NCI-H510A (cell line): ENCODE measurements at places on chromosomes 16 and 17.

DNA sequence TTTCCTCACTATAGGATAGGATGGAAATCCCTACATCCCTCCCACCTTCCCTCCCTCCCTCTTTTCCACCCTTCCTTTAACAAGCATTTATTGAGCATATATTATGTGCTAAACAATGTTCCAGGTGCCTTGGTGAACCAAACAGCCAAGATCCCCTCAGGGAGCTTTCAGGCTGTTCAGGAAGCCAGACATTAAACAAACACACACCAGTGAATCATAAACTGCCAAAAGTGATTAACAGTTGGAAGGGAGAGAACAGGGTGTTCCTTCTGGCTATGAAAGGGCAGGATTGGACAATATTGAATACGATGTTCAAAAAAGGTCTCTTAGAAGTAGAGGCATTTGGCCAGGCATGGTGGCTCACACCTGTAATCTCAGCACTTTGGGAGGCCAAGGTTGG, 22.8 kb upstream of the CNEP1R1 start:
- no peak for DNase-seq

GRCh38 chr17:40452216-40452787, 9.1 kb downstream of the IGFBP4 start:
- no peak for DNase-seq

GRCh38 chr16:30644334-30644830, 6.4 kb upstream of the PRR14 start:
- DNase-seq, result no peak

GRCh38 chr16:77220427-77220826, 21.2 kb downstream of the SYCE1L start:
- DNase-seq, result no peak

GRCh38 chr17:38906460-38907228, 18.8 kb upstream of the LASP1NB start:
- no peak for DNase-seq

DNA sequence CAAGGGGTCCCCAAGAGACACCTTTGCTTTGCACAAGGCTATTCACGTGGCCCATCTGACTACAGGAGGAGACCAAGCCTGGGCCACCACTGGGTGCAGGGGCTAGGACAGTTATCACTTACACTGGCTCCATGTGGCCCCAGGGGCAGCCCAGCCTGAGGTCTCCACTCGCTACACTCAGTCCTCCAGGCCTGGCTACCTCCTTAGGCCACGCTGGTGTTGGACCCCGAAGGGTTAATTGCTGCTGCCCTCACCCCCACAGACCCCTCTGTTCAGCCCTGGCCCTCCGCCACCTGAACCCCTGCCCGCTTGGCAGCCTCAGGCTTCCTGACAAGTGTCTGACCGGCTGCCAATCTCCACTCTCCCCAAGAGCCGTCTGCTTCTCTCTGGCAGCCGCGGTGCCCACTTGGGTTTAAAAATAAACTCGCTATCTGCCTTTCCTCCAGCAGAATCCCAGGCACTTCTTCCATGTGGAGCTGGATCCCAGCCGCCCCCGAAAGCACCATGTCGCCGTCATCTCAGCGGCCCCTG, 27.8 kb downstream of the ADAM11 start:
- DNase-seq, result no peak

DNA sequence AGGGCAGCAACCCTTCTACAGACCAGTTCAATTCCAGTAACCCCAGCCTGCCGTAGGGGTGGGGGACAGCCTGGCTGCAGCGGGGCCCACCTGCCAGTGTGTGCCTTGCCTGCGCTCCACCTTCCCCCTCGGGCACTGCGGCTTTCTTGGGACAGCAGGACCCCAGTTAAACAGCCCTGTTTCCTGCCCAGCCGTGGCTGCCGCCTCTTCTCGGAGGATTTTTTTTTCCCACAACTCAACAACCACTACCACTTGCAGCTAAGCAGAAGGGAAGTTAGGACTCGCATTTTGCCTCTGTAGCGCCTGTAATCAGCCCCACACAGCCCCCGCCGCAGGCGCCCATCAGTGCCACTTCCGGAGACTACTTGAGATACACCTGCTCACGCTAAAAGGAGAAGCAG, 76.1 kb downstream of the RAI1 start:
- peak; percentile 54 for DNase-seq

GRCh38 chr17:38729886-38730525, at the start of gene CISD3:
CISD3 (plus strand) TSS chr17:38730341; CDS start chr17:38730359, 18 bp downstream.
- DNase-seq, result peak; percentile 86

DNA sequence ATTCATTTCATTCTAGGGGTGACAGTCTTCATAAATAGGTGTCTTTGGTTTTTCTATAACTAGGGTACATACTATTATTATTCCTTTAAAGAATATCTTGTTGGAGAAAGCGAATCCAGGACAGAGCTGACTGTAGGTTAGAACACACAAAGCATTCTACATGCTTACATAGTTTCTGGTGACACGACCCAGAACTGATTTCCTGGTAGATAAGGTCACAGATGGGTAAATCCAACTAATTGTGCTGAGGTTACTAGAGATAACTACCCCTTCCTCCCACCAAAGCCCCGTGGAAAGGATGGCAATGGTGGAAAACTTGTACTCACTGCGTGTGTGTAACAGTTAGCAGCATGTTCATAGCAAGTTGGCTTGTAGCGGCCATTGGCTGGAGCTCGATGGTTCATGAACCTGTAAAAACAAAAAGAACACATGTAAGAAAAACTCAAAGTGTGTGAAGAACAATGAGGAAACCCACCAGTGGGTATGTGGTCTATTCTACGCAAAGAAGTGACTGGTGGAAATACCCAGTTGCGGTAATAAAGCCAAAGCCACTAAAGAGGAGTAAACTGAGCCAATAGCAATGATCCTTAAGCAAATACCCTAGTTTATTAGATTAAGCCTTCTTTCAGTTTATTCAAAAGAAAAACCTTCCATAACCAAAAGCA, 7.7 kb downstream of the MMD start:
- no peak for DNase-seq

- peak; percentile 50 for DNase-seq
Observed at GRCh38 chr17:71438631-71439146, 682.1 kb upstream of the SOX9 start.

- no peak for DNase-seq
Observed at GRCh38 chr17:29664743-29665480, 42.2 kb upstream of the CORO6 start.

GRCh38 chr16:11179574-11179973, 76.4 kb downstream of the SOCS1 start:
- DNase-seq, result no peak

GRCh38 chr17:80453998-80454556, 22.3 kb downstream of the NPTX1 start:
- no peak for DNase-seq

DNA sequence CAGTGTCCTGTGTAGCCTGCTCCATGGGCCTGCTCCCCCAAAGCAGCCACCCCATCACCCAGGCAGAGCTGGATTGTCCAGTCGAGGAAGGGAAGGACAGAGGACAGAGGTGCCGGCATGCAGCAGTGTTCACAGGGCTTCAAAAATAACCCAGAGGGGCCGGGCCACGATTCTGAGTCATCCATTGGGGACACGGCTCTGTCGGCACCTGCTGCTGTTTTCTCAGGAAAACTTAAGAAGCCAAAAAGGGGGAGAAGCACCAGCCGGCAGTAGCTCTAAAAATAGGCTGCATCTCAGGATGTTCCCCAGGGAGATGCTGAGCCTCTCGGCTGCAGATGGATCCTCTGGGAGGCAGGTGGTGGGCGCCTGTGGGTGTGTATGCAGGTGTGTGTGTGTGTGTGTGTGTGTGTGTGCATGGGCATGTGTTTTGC, 1.6 kb downstream of the CA7 start:
- DNase-seq, result no peak

DNA sequence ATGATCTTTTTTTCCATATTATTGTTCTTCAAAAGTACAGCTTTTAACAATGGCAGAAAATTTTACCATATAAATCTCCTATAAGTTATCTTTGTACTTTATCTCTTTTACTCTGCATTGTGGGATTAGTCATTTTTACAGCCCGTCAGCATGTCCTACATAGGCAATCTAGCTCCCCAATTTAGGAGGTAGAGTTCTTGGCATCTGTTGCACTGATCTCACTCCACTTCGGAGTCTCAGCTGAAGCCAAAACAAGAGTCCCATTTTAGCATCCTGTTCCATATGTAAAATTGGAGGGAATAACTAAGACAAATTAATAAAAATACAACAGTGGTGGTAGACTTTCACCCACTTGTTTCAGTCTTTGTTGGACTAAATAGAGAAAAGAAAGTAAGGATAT, 31.1 kb upstream of the PRSS54 start:
- no peak for DNase-seq

- DNase-seq, result no peak
Observed at GRCh38 chr17:47914306-47914948, 18.4 kb downstream of the SP2 start.

DNA sequence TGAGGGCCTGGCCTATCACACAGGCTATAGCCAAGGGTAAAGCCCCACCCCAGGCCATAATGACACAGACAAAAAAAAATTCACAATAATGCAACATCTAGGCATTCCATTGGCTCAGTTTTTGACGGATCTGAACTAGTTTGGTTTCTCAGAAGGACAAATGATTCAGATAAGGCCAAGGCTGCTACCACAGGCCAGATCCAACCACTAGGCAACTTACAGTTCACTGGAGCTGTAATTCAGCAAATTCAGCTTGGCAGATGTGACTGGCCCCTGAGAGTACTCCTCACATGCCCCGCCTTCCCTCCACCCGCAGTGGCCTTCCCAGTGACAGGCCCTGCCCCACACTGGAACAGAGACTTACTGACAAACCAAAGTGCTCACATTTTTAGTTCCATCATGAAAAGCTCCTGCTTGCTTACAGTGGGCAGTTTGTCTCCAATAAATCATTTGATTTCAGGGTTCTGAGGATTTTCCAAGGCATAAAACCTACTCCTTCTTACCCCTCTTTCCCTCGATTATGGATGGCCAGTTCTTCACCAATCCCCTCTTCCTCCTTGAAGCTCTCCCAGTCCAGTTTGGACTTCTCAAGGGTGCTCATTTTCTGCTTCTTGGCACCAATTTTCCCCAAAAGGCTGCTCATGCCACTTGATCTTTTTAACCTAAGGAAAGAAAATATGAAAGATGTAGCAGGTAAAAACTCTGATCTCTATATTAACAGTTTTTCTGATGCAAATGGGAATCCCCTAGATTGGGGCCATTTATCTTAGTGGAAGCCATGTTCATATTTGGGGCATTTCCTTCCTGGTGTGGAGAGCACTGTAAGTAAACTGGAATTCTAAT, 53.3 kb upstream of the BCAR1 start:
- no peak for DNase-seq

GRCh38 chr16:85612191-85612800, 826 bp upstream of the GSE1 start:
- DNase-seq, result peak; percentile 89

DNA sequence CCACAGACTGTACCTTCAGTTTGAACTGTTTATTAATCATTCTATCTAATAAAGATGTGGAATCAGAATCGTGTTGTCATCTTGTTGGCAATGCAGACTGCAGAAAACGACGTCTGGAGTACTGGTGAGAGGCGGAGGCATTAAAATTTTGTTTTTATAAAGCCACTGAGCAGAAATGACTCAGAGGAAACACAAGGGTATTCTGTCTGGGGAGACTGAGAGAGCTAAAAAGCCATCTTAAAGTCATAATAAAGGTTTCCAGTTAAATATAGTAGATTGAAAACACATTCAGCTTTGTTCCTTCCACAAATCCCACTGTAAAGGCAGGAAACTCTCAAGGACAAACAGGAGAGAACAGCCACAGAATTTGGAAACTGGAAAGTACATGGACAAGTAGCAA, 74.2 kb downstream of the CPPED1 start:
- DNase-seq, result no peak

GRCh38 chr16:3829631-3830536, 50.6 kb downstream of the CREBBP start:
- no peak for DNase-seq

DNA sequence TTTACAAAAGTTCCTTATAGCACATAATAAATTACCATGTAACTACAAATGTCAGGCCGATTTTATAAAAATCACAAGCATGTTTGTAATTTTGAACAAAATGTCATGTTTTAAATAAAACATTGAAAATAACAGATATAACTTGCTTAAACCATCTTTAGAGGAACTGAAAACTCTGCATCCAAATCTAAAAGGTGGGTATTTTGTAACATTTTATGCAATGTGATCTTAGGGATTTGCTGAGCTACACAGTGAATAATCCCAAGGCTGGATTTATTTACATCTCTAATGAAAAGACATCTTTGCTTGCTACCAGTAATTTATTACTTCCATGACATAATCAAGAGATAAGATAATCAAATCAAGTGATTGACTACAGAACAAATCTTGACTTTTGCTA, 47.5 kb downstream of the N4BP1 start:
- no peak for DNase-seq

- DNase-seq, result no peak
Observed at GRCh38 chr17:76671912-76672262, 28.3 kb upstream of the ST6GALNAC1 start.

GRCh38 chr17:19728084-19728495, 11.7 kb upstream of the SLC47A2 start:
- DNase-seq, result peak; percentile 90

DNA sequence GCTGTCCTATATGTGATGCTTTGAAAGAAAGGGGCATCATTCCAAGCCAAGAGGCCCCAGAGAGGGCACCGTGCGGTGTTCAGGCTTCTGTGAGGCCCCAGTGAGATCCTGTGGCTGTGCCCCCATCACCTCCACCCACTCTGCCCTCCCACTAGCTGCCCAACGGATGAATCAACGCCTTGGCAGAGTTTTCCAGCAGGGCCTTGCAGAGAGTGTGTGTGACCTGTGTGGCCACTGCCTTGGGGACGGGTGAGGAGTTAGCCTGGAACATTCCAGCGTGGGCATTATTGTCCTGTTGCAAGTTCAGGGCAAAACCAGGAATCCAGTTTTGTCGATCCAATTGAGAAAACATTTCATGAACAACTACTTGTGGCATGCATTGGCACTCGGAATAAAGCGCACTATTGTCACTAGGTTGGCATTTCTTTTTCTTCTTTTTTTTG, 53.7 kb downstream of the SF3B3 start:
- DNase-seq, result no peak

- DNase-seq, result no peak
Observed at GRCh38 chr16:31693733-31694132, 166.0 kb downstream of the AHSP start.
